Foreskin keratinocyte (primary cell): ENCODE measurements at places on chromosomes 3 and 15.

GRCh38 chr15:91886878-91887277 is 33.4 kb downstream of the SLCO3A1 start:
- no peak for DNase-seq

DNA sequence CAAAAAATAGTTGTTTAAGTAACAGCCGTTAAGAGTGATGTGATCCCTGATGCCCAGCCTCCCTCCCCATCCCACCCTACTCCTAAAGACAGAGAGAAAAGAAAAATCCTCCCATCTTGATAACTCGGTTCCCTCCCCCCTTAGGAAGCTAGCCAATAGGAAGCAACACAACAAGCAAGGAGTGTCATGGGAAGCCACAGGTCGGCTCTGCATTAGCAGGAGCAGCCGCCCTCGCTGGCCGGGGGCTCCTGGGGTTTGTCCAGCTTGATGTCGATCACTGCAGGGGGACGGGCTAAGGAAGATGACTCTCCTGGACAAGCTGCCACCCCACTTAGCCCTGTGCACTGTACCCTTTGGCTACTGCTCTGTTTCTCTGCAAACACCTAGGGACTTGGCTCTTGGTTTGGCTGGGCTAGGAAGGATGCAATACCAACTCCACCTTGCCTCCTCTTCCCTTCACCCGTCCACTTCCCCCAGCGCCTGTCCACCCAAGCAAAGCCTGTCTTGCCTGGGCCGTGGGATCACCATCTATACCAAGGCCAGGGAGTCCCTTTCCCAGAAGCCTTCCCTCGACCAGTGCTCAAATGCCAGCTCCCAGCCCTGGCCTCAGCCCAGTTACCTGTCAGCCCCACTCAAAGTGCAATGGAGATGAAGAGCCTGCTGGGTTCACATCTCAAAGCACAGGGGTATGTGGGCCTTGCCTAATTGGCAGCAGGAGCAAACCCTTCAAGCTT is 23.1 kb downstream of the SRPRB start:
- no peak for DNase-seq

DNA sequence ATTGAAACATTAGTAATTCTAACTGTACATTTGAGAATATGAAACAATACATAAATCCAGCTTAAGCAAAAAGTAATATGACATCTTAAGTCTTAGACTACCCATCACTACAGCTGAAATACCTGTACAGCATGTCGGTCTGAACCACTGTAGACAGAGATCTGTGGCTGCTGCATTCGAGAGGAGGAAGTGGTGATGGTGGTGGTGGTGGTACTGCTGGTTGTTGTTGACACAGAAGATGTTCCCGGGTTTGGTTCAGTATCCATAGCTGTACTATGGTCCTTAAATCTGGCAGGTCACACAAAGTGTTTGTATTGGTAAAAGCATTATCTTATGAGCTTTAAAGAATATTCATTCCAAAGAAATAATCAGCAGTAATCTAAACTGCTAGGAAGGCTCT is 2.9 kb downstream of the PHC3 start:
- no peak for DNase-seq

GRCh38 chr3:45178183-45179023 is 32.2 kb upstream of the CDCP1 start:
- peak; percentile 52 for DNase-seq

DNA sequence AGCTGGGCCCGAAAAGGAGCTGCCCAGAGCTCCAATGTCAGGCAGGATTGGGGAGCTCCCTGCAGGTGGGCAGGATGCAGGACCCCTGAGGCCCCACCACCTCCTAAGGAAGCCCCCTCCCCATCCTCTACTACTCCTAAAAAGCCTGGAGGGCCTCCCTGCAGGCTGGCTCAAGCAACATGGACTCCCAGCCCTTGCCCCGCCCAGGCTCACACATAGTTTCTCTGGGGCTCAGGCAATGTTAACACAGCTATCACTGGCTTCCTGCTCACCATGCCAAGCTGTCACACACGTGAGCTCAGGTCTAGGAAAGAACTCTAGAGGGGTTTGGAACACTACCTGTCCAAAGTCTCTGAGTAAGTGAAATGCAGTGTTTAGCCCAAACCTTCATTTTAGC is 65.4 kb upstream of the ZNF148 start:
- DNase-seq = no peak

DNA sequence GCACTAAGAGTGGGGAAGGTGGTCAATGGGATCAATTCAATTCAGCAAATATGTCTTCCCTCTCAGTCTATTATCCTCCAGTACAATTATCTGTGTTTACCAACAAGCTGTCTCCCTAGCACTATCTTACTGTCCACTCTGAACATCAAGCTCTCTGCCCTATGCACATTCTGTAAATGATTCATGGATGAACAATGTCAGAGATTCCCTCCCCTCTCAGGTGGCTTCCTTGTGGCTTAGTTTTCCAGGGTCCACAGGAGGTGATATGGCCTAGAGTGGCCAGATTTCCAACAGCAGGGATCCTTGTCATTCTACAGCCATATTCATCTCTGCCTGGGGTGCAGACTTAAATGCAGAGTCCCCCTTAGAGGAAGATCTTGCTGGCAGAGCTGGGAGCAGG is 225.1 kb downstream of the UACA start:
- no peak for DNase-seq

GRCh38 chr15:32656091-32656490 is 14.6 kb downstream of the SCG5 start:
- no peak for DNase-seq

GRCh38 chr3:9211155-9211950 is 38.1 kb downstream of the SRGAP3 start:
- DNase-seq = peak; percentile 31

DNA sequence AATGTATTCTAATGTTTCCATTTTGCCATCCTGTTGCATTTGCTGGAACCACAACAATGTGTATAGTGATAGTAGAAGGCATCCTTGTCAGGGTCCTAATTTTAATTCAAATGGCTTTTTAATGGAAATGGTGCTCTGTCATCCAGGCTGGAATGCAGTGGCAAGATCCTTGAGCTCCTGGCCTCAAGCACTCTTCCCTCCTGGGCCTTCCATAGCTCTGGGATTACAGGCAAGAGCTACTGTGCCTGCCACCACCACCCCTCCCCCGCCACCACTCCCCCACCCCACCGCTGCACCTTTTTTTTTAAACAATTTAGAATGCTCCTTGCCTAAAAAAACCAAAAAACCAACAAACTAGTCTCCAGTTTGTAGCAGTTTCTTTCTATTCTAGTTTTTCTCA is 15.2 kb upstream of the IQCF6 start:
- DNase-seq = no peak
